Stimulated activated CD8-positive, alpha-beta memory T cell treated with anti-CD3 and anti-CD28 coated beads, Interleukin-15, amount 100 ng/mL, for 1 hour (primary cell): ENCODE measurements at places on chromosomes 7 and 10.

- DNase-seq, result no peak
These were observed 18.5 kb upstream of the C10orf67 start for GRCh38 chr10:23362879-23363792.

DNA sequence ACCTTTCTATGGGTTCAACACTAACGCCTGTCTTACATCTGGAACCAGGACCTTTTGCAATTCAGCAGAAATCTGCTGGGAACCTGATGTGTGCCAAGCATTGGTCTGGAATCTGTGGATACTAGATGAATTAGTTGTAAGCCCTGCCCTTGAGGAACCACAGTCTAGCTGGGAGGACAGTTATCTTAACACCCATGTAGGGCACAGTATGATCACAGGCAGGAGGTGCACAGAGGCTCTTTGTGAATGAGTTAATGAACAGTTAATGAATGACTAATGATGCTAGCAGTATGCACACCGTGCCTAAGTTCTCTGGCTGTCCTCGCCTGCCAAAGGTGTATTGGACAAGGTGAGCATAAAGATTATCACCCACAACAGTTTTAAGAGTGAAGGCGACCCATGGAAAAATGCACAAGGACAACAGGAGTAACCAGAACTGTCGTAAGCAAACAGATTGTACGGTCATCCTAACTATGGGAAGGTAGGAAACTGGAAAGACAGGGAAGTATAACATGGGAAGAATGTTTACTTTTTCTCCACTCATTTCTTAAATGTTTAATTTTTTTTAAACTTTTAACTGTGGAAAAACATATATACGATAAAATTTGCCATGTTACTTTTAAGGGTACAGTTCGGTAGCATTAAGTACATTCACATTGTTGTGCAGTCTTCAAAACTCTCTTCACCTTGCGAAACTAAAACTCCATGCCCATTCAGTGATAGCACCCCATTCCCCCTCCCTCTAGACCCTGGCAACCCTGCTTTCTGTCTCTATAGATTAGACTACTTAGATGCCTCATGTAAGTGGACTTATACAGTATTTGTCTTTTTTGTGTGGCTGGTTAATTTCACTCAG, 139.9 kb downstream of the CXCL12 start:
- no peak for DNase-seq

DNA sequence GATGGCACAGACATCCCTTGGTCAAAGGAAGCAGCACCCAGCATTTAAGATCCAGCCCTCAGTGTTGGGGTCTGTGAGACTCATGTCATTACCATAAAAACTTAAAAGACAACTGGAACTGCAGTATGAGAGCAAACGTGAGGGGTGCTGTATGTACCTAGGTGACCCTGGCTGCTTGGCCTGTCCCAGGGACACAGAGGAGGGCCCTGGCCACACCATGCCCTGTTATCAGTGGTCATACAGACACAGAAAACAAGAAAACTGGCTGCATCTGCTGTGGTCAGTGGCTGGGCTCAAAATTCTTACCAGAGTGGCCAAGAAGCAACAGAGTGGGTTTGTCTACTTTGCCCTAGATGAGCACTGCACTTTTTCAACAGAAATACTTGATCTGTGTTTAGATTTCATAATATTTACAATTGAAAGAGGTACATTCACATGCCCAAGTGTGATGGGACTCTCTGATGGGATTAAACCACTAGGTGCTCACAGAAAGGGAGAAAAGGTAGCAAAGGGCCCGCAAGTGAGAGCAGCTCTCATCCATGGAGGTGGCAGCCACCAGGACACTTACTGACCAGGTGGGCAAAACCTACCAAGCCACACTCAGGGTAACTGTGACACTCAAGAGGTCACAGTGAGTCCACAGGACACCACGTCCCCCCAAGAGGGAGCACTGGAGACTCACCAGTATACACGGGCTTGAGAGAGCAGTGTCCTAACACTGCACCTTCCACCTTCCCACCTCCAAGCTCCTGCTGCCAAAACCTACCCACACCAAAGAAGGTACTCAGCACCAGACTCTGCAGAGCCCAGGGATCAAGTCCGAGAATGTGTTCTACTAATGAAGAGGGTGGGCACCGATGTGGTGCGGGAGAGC, 68.1 kb upstream of the CAMK2B start:
- DNase-seq, result no peak

DNA sequence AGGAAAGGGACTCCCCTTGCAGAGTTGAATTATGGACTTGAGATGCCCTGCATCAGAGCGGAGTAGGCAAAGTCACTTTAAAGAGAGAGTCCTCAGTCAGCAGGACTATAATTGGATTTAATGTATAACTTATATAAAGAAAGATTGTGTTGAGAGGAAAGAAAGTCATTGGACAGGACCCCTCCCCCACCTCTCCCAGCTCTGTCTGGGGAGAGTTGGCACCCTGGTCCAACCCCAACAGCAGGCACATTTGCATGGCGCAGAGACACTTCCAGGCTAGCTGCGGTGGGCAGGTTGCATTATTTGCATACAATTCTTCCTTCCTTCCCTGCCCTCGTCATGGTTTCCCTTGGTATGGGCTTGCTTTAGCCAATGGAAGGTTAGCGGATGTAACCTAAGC, 46.1 kb upstream of the NPTX2 start:
- no peak for DNase-seq

GRCh38 chr7:100975371-100975821, 6.0 kb downstream of the MUC12 start:
- DNase-seq, result no peak

DNA sequence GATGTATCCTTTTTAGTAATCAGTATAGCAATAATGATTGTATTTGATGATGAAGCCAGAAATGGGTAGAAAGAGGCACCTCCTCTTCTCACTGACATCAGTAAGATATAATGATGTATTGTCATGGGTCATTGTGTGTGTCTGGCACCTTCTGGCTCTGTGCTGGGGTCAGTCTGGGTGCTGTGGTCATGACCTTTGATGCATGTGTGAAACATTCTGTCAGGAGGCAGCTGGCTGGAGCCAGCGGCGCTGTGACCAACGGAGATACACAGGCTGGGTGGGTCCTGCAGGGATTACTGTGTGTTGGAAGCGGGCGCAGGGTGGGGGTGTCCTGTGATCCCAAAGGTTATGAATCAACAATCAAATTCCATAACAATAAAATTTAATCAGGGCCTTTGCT, 35.2 kb downstream of the EEPD1 start:
- no peak for DNase-seq
